ENCODE measurements at places on chromosomes 3 and 15. TPM values are rescaled to one million over a fixed set of nuclear protein-coding genes. Genes with fewer than 3 reads are reported as not detected.

- no peaks in the 10 kb centered on the region for H3K27me3 ChIP-seq
- H3K27ac ChIP-seq, result no peak overlapping the region
- no peaks in the 10 kb centered on the region for H3K36me3 ChIP-seq
- H3K4me1 ChIP-seq, result no peaks in the 10 kb centered on the region
- DNase-seq, result no peak
Measured at GRCh38 chr3:122004107-122004506, 17.9 kb downstream of the ILDR1 start.

- no peak overlapping the region for H3K27ac ChIP-seq
- no peaks in the 10 kb centered on the region for H3K27me3 ChIP-seq
- H3K36me3 ChIP-seq, result no peaks in the 10 kb centered on the region
- no peak overlapping the region for H3K4me3 ChIP-seq
Measured at GRCh38 chr15:27589260-27589659, 509.9 kb downstream of the OCA2 start.

- no peak overlapping the region for H3K27ac ChIP-seq
- no peak for DNase-seq
- H3K4me3 ChIP-seq, result no peak overlapping the region
- H3K27me3 ChIP-seq, result no peaks in the 10 kb centered on the region
- no peaks in the 10 kb centered on the region for H3K36me3 ChIP-seq
Measured at GRCh38 chr15:95215017-95215416, 983.7 kb downstream of the MCTP2 start.

DNA sequence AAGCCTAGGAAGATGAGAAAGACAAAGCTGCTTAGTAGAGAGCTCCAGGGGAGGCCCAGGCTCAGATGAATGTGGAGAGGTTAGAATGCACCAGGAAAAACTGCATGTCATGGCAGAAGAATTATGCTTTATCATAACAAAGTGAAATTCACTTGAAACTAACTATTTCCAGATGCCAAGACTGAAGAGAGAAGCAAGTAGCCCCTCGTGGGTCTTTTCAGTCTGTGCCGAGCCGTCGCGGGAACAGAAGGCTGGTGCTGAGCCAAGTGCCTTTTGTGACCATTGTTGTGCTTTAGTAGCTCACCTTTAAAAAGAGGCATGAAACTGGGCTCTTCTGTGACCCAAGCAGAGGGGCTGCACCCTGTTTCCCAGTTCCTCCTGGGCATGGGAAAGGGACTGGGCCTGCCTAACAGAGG lies 73.2 kb downstream of the CHDH start:
- no peak for DNase-seq
- no peak overlapping the region for H3K27ac ChIP-seq
- H3K4me3 ChIP-seq, result no peak overlapping the region
- H3K36me3 ChIP-seq, result no peaks in the 10 kb centered on the region
- H3K4me1 ChIP-seq, result peaks cover 5% of the 10 kb centered on the region

- no peak for DNase-seq
- no peaks in the 10 kb centered on the region for H3K27me3 ChIP-seq
- no peaks in the 10 kb centered on the region for H3K36me3 ChIP-seq
- no peak overlapping the region for H3K27ac ChIP-seq
Measured at GRCh38 chr3:5292512-5292911, 105.0 kb downstream of the EDEM1 start.

DNA sequence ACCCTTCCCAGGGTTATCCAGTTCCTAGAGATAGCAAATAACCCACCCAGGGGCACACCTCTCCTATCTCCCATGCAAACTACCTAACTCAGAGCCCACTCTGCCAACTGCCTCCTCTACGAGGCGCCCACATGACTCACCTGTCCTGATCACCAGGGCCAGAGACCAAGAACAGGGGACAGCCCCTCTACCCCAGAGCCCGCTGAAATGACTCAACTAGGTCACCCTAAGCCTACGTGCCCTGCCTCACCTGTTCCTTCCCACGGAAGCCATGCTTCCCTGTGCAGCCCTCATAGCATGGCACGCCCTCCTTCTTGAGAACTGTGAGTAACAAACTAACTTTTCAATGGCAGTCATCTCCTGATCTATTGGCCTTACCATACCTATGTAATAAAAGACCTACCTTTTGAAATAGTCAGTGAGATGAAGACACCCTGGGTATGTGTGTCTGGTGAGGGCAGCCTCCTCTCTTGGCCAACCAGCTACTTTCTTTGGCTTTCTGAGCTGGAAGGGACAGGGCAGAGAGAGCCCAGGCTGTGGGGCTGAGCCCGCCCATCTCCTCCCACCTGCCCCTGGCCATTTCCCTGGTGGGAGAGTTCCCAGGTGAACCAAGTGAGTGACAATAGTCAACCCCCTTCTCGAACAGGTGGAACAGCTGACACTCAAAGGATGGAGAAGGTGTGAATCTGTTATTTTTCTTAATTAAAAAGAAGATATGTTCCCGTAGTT lies 25.5 kb upstream of the PRR23E start:
- H3K4me1 ChIP-seq, result no peaks in the 10 kb centered on the region
- no peak for DNase-seq
- no peak overlapping the region for H3K27ac ChIP-seq

GRCh38 chr15:60975952-60976351 lies 253.2 kb downstream of the RORA start:
- DNase-seq, result no peak
- no peaks in the 10 kb centered on the region for H3K4me1 ChIP-seq
- H3K36me3 ChIP-seq, result no peaks in the 10 kb centered on the region
- no peak overlapping the region for H3K4me3 ChIP-seq
- H3K27me3 ChIP-seq, result no peaks in the 10 kb centered on the region

GRCh38 chr3:109570408-109570807 lies 233.1 kb upstream of the DPPA4 start:
- H3K27ac ChIP-seq, result no peak overlapping the region
- no peaks in the 10 kb centered on the region for H3K36me3 ChIP-seq

DNA sequence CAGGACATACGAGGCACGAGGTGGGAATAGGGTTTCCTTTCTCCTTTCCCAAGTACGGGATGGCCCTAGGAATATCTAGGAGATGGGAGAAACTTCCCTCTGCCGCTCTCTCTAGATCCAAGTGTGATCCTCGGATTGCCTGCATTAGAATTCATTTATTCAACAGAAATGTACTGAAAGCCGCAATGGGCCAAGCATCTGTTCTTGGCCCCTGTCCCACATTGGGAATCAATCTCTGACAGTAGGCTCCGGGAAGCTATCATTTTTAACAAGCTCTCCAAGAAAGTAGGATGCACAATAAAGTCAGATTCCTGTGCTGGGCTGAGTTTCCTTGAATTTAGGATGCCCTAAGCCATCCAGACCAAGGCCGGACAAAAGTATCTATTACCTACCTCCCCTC lies 37.2 kb upstream of the CA12 start:
- DNase-seq, result no peak
- no peak overlapping the region for H3K27ac ChIP-seq
- no peaks in the 10 kb centered on the region for H3K27me3 ChIP-seq

- H3K27ac ChIP-seq, result no peak overlapping the region
- no peaks in the 10 kb centered on the region for H3K27me3 ChIP-seq
- no peak overlapping the region for H3K4me3 ChIP-seq
- no peaks in the 10 kb centered on the region for H3K4me1 ChIP-seq
- DNase-seq, result no peak
- no peaks in the 10 kb centered on the region for H3K36me3 ChIP-seq
Measured at GRCh38 chr3:13518516-13518953, 30.4 kb upstream of the FBLN2 start.

DNA sequence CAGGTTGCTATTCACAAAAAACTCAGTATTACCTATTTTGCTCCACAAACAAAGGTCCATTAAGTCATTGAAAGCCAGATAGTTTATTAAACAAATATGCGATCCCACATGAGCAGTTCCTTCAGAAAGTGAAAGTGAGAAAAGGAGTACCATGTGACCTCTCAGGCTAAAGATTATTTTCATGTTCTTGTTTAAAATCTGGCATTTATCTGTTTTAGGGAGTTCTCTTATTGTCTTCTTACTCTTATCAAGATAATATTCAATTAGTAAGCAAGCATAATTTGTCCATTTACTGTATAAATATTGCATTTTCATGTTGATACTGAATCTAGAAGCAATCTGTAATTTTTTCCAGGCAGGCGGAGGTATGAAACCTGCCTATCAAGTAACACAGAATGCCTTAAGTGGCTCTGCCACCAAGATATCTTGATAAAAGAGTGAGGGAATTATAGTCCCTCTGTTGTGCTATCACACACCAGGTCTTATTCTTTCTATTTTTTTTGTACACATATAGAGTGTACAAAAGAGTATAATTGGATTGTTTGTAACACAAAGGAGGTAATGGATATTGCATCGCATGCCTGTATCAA lies 20.1 kb upstream of the PLSCR5 start:
- no peaks in the 10 kb centered on the region for H3K36me3 ChIP-seq
- no peaks in the 10 kb centered on the region for H3K27me3 ChIP-seq
- DNase-seq, result no peak
- H3K4me3 ChIP-seq, result no peak overlapping the region
- no peak overlapping the region for H3K27ac ChIP-seq

GPX1 gene
- total RNA-seq, result 250 TPM

CCR1 gene
- total RNA-seq, result 2.5 TPM

CNTN3 gene
- total RNA-seq, result 5.2 TPM

Measured in prostate gland (tissue), 2 donors.